ENCODE measurements at places on chromosomes 5 and 9. TPM values are rescaled to one million over a fixed set of nuclear protein-coding genes. Genes with fewer than 3 reads are reported as not detected.
A peak's percentile ranks its signal among the peaks of the same experiment; 100 is the strongest.

GRCh38 chr5:125357660-125358059 lies 611.2 kb upstream of the ZNF608 start:
- H3K4me1 ChIP-seq: no peaks in the 10 kb centered on the region
- no peaks in the 10 kb centered on the region for H3K36me3 ChIP-seq
- H3K27ac ChIP-seq: no peak overlapping the region
- no peak for DNase-seq

LRRC26 gene
- not detected for total RNA-seq

GRCh38 chr9:20873240-20873865 lies 158.1 kb downstream of the HACD4 start:
- H3K27me3 ChIP-seq: no peaks in the 10 kb centered on the region
- H3K36me3 ChIP-seq: peaks cover 4% of the 10 kb centered on the region
- peaks cover 5% of the 10 kb centered on the region for H3K4me1 ChIP-seq
- H3K4me3 ChIP-seq: no peak overlapping the region
- no peak for DNase-seq

DNA sequence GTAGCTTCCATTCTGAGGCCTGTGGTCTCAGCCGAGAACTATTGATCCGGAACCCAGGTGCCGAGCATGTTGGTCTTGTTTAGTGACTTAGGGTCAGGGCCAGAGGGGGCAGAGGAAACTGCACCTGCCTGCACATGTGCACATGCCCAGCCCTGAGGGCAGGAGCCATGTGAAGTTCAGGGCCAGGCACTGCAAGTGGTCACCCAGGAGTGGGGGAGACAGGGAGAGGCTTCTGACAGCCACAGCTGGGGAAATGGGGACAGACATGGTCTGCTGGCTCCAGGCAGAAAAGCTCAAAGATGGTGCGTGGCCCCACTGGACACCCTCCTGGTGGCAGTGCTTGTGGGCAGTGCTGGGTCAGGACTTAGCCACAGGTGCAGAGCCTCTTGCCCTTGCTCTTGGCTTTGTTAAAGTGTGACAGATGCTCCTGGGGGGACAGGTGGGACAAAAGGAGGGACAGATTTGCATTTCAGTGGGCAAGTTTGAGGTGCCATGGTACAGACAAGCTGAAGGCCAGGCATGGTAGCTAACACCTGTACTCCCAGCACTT lies 134.4 kb downstream of the CACNA1B start:
- no peaks in the 10 kb centered on the region for H3K4me1 ChIP-seq
- H3K27me3 ChIP-seq: no peaks in the 10 kb centered on the region
- no peaks in the 10 kb centered on the region for H3K36me3 ChIP-seq
- no peak overlapping the region for H3K4me3 ChIP-seq

GRCh38 chr5:112419986-112420864 lies 1.1 kb upstream of the EPB41L4A start:
- peaks cover 54% of the 10 kb centered on the region for H3K27me3 ChIP-seq
- H3K36me3 ChIP-seq: no peaks in the 10 kb centered on the region
- peak overlapping the region; percentile 72 for H3K4me3 ChIP-seq
- peaks cover 11% of the 10 kb centered on the region for H3K4me1 ChIP-seq
- DNase-seq: peak; percentile 56

- peak within 1 kb of the TSS; percentile 64 for H3K4me3 ChIP-seq
- H3K4me1 ChIP-seq: peaks cover 26% of the 10 kb centered on the region
- peak; percentile 40 for DNase-seq
- peaks cover 73% of the 10 kb centered on the region for H3K27me3 ChIP-seq
- H3K36me3 ChIP-seq: peaks cover 14% of the 10 kb centered on the region
These were observed at the start of gene MCC for GRCh38 chr5:113487781-113488644. MCC (minus strand) TSS chr5:113488453.

DNA sequence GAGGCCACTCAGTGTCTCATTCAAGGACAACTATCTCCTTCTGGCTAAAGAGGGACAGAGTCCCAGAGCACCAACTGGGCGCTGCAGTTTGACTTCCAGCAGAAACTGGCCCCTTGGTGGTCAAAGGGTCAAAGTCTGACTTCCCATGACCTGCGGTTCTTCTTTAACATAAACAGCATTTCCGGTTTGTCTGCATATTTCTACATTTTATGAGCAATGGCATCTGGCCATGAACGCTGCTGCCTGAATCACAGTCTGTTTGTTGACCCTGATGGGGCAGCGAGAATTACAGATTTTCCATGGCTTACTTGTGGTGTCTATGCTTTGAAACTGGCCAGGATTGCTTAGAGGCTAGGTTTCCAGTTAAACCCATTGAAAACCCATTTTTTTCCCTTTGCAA lies 1.3 kb downstream of the TNFSF15 start:
- no peak overlapping the region for H3K4me3 ChIP-seq
- no peak for DNase-seq
- peaks cover 38% of the 10 kb centered on the region for H3K27me3 ChIP-seq

DNA sequence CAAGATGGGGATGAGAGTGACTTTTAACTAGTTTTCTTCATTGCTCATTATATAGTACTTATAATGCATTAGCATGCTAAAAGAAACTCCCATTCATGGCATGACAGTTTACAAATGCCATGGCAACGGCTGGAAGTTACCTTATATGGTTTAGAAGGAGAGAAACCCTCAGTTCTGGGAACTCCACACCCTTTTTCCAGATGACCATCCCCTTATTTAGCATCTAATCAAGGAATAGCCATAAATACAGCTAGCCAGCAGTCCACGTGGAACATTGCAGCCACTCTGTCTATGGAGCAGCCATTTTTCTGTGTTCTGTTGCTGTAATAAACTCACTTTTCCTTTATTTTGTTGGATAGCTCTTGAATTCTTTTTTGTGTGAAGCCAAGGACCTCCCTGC lies 1137.8 kb downstream of the CDH18 start:
- no peaks in the 10 kb centered on the region for H3K4me1 ChIP-seq
- no peak overlapping the region for H3K4me3 ChIP-seq
- no peaks in the 10 kb centered on the region for H3K27me3 ChIP-seq
- no peak overlapping the region for H3K27ac ChIP-seq
- DNase-seq: no peak
